NCI-H1417 (cell line): ENCODE measurements at places on chromosomes 16 and 17.

DNA sequence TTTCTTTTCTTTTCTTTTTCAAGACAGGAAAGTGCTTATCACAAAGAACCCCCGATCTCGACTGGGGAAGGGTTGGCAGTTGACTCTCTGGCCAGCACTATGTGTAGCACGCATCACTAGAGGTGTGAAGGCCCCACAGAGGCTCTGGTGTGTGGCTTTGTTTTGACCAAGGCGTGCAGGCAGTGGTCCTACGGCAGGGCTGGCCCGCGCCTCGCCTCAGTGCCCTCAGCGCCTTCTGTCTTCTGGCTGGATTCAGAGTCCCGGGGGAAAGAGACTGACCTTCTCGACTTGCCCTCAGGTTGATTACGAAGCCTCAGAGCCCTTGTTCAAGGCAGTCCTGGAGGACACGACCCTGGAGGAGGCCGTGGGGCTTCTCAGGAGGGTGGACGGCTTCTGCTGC is 18.7 kb downstream of the SGSH start:
- DNase-seq = no peak

DNA sequence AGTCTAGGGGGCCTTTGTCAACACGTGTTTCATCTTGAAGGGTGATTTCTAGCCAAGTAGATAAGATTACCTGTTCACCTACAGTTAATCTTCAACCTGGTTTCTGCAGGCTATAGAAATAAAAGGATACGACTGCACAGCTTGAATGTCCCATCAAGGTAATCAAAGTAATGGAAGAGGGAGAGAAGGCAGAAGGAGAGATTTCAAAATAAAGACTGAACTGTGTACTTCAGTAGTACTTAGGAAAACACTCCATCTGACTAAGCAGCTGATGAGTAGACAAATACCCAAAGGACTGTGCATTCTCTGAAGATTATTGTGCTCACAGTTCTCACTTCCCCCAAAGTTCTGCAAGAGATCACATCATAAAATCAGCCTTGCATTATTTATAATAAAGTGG is 5.8 kb upstream of the RFFL start:
- no peak for DNase-seq

GRCh38 chr16:73002866-73003265 is 45.1 kb downstream of the ZFHX3 start:
- DNase-seq = no peak

DNA sequence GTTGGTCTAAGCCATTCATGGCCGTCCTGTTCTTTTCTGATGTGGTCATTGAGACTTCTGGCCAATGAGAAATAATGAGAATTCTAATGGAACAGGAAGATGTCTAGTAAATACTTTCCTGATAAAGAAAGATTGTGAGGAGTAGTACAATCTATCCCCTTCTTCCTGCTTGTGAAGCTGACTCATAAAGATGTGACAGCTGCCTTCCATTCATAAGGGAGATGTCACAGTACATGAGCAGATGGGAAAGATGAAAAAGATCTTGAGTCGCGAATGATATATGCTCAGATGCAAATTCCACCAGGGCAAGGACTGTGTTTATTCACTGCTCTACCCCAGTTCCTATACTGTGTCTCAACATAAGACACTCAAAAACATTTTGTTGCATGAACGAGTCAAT is 111.7 kb upstream of the FOXF1 start:
- no peak for DNase-seq

DNA sequence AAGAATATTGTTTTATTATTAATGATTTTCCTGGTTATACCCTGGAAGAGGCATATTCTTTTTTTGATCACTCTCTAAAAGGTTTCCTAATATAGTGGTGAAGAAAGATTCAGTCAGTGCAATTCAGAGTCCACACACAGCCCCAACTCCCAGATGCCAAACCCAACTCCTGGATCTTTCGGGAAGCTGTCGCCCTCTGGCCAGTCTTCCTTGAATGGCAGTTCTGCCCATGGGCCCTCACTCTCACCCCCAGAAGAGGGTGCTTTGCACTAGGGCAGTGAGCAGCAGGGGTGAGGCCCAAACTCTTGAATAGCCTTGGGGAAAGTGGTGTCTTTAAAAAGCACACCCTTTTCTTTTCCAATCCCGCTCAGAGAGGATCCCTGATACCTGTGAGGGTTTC is 11.0 kb downstream of the KRT32 start:
- no peak for DNase-seq

- no peak for DNase-seq
Observed at GRCh38 chr17:66583112-66583748, 251.7 kb upstream of the CACNG5 start.

DNA sequence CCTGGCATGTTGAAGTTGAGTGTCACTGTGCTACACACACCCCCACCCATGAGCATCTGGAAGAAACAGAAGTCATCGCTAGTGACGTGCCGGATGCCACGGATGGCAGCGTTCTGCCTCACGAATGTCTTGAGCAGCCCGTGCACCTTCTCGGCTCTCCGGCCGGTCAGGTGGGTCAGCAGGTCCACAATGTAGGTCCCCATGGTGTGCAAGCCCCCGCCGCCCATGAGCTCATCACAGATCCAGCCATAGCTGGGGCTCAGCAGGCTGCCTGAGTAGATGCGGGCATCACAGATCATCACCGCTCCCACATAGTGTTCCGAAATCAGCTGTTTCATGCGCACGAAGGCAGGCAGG is 8.9 kb downstream of the C16orf86 start:
- no peak for DNase-seq

DNA sequence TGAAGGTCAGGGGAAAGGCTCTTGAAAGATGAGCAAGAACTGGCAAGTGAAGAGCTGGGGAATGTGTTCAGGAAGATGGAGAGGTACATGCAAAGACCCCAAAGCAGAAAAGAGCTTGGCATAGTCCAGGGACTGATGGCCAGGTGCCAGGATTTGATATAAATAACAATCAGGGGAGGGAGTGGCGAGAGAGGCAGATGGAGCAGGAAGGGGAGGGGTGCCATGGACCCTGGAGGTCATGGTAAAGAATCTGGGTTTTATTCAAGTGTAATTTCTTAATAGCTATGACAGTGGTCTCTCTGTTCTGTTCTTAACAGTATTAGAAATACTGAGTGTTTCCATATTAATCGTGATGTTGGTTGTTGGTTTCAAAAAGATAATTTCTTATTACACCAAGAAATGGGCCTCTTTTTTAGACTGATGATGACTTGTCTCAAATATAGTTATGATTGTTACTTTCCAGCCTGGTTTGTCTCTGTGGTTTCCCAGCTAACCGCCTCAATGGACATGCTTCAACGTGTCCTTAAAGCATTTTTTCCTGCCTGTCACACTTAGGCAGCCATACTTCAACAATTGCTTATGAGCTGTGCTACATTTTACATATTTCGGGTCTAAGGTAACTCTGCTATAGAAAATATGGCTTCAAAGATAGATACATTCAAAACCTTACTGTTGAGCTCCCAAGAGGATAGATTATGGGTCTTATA is 49.4 kb downstream of the MYH10 start:
- peak; percentile 7 for DNase-seq

- DNase-seq = no peak
Observed at GRCh38 chr17:29571883-29572681, 3.6 kb downstream of the TP53I13 start.

DNA sequence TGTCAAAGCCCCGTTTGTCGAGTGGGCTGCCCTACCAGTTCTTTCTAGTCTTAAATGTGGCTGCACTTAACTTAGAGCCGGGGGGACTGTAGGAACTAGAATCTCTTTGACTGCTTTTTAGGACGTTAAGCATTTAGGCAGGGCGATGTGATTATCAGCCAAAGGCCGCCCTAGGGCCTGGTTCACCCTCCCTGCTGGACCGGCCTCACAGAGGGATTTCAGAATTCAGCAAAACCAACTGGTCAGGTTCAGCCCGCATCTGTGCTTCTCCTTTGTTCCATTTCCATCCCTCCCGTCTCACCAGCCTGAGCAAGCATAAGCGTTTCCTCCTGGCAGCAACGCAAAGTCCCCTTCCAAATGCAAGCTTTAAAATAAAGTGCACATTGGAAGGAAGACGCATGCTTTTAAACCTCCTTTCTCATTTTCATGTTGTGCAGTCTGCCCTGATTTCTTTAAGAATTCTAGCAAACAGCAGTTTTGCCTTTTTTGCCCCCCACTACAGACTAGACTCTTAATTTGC is 16.5 kb upstream of the NAT9 start:
- DNase-seq = no peak

DNA sequence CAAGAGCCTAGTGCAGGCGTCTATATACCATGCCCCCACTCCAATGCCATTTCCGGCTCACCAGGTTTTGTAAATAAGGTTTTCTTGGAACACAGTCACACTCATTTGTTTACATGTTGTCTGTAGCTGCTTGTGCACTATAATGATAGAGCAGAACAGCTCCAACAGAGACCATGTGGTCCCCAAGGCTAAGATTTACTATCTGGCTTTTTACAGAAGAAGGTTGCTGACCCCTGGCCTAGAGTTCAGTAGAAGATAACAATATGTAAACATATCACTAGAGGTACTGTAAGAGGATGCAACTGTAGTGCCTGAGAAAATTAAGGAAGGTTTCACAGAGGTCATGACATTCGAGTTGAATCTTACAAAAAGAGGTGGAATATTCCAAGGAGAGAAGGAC is 66.3 kb downstream of the CACNG1 start:
- peak; percentile 38 for DNase-seq

DNA sequence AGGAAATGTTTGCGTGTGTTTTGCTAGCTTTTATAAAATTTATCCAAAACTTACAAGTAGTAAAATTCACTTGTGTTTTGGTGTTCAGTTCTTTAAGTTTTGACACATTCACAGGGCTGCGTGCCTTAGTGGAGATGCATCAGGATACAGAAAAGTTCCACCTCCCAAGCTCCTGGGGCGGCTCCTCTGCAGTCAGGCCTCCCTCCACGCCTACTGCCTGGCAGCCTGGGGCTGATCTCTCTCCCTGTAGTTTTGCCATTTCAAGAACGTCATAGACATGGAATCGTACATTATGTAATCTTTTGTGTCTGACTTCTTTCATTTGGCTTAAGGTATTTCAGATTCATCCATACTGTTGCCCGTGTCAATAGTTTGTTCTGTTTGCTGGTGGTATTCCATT is 27.2 kb upstream of the IRF8 start:
- DNase-seq = no peak

GRCh38 chr17:12415031-12415430 is 250.7 kb upstream of the MYOCD start:
- no peak for DNase-seq

GRCh38 chr17:1630662-1631061 is 2.0 kb upstream of the SLC43A2 start:
- no peak for DNase-seq

DNA sequence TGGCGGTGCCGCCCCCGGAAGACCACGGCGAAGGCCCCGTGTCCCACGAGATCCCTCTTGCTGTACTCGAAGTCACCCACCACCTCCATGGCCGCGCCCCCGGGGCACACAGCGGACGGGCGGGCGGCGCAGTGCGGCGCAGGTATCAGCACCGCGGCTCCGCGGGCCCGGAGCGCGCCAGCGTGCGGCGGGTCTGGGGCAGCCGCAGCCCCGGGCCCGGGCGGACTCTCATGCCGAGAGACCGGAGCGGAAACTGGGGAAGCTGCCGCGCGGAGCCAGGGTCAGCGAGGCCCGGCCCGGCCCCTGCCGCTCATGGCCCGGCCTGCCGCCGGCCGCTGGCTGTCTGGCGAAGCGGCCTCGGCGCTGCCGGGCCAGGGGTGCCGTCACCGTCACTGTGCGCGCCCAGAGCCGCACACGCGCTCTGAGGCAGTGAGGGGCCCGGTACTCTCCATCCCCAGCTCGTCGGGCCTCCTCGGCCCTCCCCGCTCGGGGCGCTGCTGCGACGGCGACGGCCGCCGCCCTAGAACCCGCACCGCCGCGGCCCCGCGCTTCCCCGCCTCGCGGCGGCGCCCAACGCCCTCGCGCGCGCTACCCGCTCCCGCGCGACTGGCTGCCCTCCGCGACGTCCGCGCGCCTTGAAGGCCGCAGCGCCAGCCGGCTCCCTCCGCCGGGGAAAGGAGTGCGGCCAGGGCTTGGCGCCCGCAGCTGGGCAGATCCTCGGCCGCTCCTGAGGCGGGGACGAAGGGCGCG is at the start of gene ULK2:
Gene ULK2, minus strand, starts transcription at position 608 of the 750 bp plus-strand sequence. Its CDS starts 519 bp downstream, at position 89.
- DNase-seq = peak; percentile 73

DNA sequence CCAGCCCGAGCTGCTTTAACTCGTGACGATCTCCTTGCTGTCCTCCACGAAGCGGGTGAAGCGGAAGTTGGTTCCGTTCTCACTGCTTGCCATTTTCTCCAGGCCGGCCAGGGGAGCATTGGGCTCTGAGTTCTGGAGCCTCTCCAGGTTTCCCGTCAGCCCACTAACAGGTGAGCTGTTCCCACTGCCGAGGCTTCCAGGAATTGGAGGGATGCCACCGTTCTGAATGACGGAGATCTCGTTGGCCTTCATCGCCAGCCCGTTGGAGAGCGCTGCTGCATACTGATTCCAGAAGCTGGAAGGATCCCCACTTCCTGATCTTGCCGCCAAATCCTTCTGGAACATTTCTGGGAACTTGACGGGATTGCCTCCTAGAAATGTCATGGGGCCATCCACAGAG is 14.0 kb downstream of the SALL1 start:
- DNase-seq = no peak

DNA sequence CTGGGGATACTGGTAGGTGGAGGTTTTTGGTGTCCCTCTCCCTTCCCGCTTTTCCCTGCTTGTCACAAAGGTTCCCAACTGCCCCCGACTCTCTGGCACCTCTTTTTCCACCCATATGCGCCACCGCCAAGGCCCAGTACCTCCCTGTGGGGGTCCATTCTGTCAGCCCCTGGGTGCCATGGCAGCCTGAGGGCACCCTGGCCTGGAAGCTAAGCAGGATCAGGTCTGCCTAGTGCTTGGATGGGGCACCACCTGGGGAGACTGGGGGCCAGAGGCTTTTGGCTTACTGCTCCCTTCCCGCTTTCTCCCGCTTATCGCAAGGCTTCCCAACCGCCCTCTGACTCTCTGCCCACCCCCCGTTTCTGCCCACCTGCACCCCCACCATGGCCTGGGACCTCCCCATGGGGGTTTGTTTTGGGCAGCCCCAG is 2286.4 kb downstream of the TP53TG3F start:
- DNase-seq = no peak

DNA sequence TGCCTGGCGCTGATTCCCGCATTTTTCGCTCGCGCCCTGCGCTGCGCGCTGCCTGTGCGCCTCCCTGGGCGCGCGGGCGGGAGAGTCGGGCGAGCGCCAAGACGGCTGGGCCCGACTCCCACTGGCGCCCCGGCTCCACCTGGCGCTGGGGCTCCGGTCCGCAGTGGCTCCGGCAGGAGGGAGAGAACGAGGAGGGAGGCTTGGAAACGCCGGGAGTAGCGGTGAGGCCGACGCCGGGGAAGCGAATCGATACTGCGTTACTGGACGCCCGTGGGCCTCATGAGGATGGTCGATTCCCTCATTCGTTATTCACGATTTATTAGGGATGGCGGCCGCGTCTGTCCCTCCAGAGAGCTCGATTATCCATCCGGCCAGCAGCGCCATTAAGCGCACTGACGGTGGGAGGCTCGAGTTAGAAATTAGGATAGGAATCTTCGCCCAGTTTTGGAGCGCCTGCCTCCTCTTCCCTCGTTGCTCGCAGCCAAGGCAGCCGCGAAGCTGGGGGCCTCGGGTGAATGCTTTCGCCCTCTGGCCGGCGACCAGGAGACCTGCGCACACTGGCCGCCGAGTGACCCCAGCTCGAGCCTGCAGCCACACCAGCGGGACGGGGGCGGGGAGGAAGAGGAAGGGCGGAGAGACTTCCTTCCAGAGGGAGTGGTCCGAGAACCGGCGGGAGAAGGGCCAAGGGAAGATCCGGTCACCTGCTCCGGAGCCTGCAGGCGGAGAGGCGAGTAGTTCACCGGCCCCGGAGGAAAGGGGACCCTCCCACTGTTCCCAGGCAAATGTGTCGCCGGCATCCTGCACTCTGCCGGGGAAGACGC is 1.3 kb upstream of the PCGF2 start:
- peak; percentile 82 for DNase-seq

- peak; percentile 80 for DNase-seq
Observed at GRCh38 chr16:87062569-87063442, 254.4 kb downstream of the C16orf95 start.

- DNase-seq = no peak
Observed at GRCh38 chr16:69514356-69514755, 51.4 kb upstream of the NFAT5 start.
